ENCODE measurements at places on chromosomes 2 and 18. TPM values are rescaled to one million over a fixed set of nuclear protein-coding genes. Genes with fewer than 3 reads are reported as not detected.

The RUFY4 gene
- not detected for total RNA-seq

The WIPF1 gene
- 35.3 TPM for total RNA-seq

The KCNIP3 gene
- 4.1 TPM for total RNA-seq

The SNRNP27 gene
- total RNA-seq: 89.3 TPM

The PLA2R1 gene
- 6.9 TPM for total RNA-seq

The SKA1 gene
- total RNA-seq: 36.4 TPM

DNA sequence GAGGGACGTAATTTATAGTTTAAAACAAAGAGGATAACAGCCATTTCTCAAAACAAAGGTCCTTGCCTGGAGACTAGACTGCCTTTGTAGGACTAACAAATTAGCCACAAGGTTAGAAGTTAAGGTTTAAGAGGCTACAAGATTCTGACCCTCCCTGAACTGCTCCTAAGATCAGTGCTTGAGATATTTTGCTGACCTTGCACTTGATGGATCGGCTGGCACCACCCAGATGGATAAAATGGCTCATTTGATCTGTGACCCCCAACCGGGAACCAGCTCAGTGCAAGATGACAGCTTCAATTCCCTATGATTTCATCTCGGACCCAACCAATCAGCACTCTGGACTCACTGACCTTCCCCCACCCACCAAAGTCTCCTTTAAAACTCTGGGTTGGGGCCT is 3.7 kb upstream of the STARD7 start:
- no peak for DNase-seq

- DNase-seq: peak; percentile 96
These were observed 132.7 kb downstream of the SCG2 start for GRCh38 chr2:223469270-223470046.

GRCh38 chr2:135182190-135182589 is 130.1 kb downstream of the RAB3GAP1 start:
- DNase-seq: no peak

GRCh38 chr2:217218269-217219163 is 358.7 kb upstream of the TNP1 start:
- peak; percentile 71 for DNase-seq

DNA sequence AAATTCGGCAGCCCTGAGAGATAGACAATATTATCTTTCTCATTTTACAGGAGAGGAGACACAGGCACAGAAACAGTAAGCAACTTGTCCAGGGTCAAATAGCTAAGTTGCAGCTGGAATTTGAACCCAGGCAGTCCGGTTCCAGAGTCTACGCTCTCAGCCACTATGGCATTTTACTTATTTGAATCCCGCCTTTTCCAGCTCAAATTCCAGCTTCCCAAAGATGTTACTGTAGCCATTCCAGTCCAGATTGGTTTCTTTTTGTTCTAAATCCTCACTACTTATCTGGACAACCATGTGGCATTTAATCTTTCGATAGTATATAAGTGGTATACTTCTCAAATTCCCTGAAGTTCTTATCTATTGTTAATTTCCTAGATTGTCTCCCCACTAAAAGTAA is 125.7 kb downstream of the NBAS start:
- no peak for DNase-seq

GRCh38 chr2:86480105-86480504 is 38.9 kb downstream of the KDM3A start:
- no peak for DNase-seq

- DNase-seq: peak; percentile 96
These were observed 165.2 kb upstream of the KLF7 start for GRCh38 chr2:207330912-207331311.

- no peak for DNase-seq
These were observed 72.3 kb downstream of the OTX1 start for GRCh38 chr2:63122921-63123320.

- no peak for DNase-seq
These were observed 80.2 kb downstream of the NDUFA10 start for GRCh38 chr2:239944694-239945551.

DNA sequence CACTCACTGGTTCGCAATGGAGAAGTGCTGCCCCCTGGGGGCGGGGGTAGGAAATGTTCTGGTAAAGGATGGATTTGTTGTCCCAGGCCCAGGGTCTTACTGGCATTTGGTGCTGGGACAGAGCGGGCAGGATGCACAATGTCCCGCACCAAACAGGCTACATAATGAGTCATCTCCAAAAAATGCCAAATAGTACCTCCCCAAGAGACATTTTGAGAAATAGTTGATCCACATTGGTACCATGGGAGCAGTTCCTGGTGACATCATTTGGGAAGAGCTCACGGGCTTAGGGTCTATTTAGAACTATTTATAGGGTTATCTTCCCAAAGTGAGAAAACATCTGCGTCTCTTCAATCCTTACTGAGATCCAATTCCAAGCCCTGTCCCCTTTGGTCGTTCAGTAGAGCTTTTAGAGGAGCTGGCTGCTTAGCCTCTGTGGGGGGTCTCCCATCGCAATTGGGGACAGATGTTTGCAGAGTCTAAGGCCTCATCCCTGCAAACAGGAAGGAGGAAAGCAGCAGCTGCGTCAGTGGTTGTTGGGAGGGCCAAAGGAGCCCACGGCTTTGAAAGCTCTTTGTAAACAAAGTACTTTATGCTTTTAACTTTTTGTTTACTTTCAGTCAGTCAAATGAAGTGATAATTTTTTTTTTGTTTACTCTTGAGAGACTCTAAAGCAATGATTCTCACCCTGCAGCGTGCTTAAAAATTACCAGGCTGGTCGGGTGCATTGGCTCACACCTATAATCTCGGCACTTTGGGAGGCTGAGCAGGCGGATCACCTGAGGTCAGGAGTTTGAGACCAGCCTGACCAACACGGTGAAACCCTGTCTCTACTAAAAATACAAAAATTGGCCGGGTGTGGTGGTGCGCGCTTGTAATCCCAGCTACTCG is 49.3 kb downstream of the GREB1 start:
- DNase-seq: peak; percentile 59

DNA sequence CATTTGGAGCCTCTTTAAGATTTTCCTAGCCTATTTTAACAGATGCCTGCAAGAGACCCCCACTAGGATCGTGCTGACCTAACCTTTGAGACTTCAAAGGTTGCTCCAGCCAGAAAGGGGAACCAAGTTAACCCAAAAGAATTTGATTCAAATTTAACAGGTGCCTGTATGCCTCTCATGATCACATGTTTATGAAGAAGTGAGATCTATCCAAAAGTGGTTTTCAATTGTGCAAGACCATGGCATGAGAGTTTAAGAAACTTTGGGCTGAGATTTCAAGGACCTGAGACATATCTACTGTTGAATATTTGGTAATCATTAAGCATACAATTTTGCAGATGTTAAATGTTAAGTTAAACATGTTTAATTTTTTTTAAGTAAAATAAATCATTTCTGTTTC is 1.3 kb upstream of the RSAD2 start:
- no peak for DNase-seq

DNA sequence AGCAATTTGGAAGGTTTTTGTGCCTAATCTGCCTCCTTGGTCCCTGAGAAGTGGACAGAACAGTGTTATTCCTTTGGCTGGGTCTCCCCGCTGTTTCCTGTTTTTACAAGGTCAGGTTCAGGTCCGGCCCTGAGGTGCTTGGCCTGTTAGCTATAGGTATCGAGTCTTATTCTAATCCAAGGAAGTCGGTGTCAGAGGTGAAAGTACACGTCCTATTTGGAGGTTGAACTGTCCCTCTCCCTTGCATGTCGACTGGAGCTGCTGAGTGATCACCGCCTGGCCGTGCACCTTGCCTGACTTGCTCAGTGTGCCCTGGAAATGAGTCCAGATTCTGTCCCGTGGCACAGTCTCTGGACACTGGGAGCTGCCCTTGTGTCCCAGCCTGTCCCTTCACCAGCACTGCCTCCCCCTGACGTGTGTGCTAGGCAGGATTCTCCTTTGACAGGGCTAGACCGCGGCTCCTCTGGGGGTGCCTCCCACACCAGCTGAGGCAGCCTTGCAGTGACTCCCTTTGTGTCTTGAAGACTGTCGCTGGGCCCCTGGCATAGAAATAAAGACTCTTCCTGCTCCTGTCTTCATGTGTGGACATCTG is 65.7 kb upstream of the RBM44 start:
- no peak for DNase-seq

- DNase-seq: peak; percentile 70
These were observed 1.1 kb downstream of the TTL start for GRCh38 chr2:112483042-112483473.

Measured in RPMI7951 (cell line).